ENCODE measurements at places on chromosomes 2 and 18. TPM values are rescaled to one million over a fixed set of nuclear protein-coding genes. Genes with fewer than 3 reads are reported as not detected.

Gene ATOH8
- 3.2 TPM for total RNA-seq

Gene MTHFD2
- total RNA-seq = 31.1 TPM

Gene ALPP
- total RNA-seq = not detected

Gene VSNL1
- 128 TPM for total RNA-seq

Gene CFLAR
- 36.7 TPM for total RNA-seq

Gene ABCG5
- 0.23 TPM for total RNA-seq

Gene ITGA4
- total RNA-seq = 5.3 TPM

All from diencephalon (tissue), 1 donor.